ENCODE measurements at places on chromosomes 4 and X.

GRCh38 chr4:4787421-4787820 is 72.0 kb upstream of the MSX1 start:
- no peak for DNase-seq

GRCh38 chrX:44980403-44980802 is 107.4 kb downstream of the KDM6A start:
- DNase-seq, result no peak

GRCh38 chr4:176300565-176300964 is 19.2 kb upstream of the SPCS3 start:
- DNase-seq, result no peak

DNA sequence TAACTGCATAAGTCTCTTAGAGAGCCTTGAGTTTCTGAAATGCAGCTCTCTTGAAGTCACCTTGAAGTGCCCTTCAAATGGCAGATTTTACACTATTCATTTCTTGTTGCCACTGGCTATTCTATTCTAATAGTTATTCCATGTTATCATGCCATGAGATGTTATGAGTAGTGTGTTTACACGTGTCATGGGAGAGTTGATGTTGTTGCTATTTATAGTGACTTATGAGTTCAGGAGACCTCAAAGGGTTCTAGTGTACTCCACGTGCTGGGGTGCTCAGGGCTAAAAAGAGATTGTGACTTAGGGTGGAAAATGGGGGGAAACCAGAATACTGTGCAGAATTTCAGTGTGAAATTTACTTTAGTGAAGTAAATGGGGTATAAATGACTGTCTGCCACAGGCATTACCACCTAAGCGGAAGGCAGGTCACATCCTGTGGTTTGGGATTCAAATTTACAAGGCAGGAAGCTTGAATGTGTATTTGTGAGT is 77.1 kb upstream of the SLC4A4 start:
- DNase-seq, result no peak

DNA sequence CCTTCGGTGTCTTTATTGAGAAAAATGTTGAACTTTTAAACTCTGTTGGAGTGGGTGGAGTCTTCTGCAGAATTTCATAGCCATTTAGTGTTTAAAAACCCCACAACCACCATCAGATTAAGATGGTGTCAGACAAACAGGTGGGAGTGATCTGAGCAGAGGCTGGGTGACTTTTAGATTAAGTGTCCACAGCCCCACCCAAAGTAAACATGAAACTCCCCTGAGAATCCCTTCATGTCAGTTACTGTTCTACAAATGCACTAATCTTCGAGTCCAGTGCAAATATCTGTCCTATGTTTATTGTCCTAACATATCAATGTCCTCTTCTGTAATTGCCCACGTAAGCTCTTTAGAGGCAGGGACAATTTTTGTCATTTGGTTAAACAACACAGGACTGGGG is 175.6 kb upstream of the RBPJ start:
- DNase-seq, result peak; percentile 10

DNA sequence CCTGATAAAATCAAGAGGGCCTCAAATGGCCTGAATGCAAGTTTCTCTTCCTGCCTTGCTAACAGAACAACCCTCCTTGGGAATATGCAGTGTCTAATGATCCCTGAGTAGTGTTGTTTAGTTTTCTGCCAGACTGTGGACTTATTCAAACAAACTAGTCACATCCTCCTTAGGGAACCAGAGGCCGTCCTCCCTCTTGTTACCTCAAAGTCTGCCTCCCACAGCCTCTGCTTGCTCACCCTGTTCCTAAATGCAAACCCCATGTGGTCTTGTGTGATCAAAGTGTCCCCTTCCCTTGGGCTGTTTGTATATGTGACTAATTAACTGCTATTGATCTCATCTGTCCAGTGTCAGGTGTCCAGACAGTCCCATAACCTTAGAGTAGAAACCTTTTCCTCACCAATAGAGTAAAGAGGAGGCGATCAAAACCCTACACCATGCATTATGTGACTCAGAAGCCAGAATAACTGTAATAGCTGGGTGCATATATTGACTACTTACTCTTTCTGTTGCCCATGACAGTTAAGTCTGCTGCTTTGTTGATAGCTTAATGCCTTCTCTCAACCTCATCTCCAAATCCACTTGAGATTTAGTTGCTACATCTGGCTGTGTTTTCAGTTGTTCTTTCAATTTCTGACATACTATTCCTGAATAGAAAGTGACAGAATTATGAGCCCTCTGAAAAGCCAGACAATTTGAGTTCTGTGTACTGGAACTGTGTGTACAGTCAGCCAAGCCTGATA is 473.0 kb upstream of the NWD2 start:
- DNase-seq, result no peak

- DNase-seq, result no peak
Measured at GRCh38 chrX:38045538-38046096, 39.3 kb downstream of the SYTL5 start.

DNA sequence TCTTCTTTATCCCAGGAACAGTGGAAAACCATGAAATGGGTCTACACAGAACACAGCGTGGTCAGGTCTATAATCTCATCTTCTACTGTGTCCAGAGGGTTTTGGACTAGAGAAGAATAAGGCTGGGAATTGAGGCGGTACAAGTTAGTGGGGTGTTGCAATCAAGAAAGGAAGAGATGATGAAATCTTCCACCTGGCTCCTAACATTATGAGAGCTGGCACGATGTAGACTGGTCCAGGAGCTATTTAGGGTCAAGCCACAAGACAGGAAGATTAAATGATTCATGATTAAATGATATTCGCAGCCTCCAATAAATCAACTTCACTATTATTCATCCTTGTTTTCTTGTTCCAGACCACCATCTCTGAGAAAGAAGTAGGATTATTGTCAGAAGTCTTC is 88.0 kb downstream of the ARSF start:
- DNase-seq, result no peak

All from CD4-positive, CD25-positive, alpha-beta regulatory T cell (primary cell).